ENCODE measurements at places on chromosomes 11 and 22.

DNA sequence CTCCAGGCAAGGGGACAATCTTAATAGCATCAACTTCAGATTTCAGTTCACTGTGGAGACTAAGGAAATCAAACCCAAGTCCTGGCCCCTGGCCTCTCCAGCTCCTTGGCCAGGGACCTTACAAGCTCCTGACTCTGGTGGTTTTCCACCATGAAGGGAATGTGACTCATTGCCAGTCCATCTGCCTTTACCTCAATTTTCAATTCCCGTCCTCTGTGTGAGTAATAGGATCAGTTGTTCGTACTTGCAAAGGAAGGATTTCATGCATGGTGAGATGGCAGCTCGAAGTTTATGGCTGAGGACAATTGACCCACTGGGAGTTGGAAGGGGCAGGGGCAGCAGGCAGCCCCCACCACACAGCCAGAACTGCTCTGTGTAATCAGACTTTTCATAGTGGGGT lies 42.5 kb downstream of the INSC start:
- no peak for DNase-seq

- peak; percentile 89 for DNase-seq
Observed at GRCh38 chr11:62786318-62787004, 741 bp upstream of the TMEM179B start.

- no peak for DNase-seq
Observed at GRCh38 chr11:128933481-128934178, 9.0 kb downstream of the TP53AIP1 start.

GRCh38 chr22:47270463-47271135 lies 508.1 kb downstream of the TBC1D22A start:
- DNase-seq = no peak

DNA sequence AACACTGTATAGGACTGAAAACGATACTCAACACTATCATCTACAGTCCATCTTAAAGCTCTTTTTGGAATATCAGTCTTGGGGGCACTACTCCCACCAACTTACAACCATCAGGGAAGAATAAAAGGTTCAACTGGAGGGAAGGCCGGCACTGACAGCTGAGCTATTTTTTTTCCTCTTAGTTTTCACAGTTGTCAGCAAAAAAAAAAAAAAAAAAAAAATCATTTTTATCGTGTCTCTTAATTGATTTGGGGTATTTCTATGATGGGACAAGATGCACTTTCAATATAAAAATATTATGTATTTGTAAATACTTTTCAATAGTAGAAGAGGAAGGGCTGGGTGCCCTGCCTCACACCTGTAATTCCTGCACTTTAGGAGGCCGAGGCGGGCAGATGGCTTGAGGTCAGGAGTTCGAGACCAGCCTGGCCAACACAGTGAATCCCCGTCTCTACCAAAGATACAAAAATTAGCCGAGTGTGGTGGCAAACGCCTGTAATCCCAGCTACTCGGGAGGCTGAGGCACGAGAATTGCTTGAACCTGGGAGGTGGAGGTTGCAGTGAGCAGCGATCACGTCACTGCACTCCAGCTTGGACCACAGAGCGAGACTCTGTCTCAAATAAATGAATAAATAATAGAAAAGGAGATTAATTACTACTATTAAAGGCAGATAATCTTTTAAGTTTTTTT lies 1.5 kb downstream of the KIF18A start:
- DNase-seq = no peak

DNA sequence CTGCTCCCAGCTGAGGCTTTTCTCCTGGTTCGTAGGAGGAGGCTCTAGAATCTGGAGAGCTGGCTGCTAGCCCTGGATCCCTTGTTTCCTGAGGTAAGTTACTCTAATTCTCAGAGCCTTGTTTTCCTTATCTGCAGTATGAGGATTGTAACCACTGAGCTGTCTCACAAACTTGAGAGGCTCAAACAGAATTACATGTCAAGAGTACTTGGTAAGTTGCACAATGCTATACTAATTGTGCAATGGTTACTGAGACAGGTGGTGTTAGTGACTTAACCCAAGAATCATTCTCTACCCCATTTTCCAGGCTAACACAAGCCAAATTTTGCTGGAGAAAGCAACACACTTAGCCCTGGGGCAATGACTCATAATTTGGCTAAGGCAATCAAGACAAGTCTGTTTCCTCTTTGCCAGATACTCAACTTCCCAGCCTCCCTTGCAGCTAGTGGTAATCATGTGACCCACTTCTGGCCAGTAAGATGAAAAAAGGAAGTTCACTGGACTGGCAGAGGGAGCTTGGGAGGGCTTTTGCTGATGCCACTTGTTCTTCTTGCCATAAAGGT lies 348.0 kb downstream of the TENM4 start:
- no peak for DNase-seq

- no peak for DNase-seq
Observed at GRCh38 chr11:3982431-3982830, 112.2 kb upstream of the RRM1 start.

DNA sequence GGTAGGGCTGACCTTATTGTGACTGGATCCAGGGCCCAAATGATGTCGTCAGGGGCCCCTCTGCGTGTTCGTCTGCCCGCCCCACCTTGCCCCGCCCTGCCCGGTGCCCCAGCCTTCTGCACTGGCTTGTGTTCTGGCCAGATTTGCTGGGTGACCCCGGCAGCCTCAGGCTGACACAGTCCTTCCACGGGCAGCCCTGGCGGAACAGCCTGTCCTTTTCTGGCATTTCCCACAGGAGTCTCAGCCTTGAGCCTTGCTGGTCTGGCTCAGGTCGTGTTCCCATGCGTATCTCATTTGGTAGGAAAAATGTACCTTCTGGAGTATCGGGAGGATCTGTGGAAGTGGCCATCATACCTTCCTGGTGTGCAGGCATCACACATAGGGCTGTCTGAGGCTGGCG lies 31.0 kb downstream of the IGHMBP2 start:
- no peak for DNase-seq

DNA sequence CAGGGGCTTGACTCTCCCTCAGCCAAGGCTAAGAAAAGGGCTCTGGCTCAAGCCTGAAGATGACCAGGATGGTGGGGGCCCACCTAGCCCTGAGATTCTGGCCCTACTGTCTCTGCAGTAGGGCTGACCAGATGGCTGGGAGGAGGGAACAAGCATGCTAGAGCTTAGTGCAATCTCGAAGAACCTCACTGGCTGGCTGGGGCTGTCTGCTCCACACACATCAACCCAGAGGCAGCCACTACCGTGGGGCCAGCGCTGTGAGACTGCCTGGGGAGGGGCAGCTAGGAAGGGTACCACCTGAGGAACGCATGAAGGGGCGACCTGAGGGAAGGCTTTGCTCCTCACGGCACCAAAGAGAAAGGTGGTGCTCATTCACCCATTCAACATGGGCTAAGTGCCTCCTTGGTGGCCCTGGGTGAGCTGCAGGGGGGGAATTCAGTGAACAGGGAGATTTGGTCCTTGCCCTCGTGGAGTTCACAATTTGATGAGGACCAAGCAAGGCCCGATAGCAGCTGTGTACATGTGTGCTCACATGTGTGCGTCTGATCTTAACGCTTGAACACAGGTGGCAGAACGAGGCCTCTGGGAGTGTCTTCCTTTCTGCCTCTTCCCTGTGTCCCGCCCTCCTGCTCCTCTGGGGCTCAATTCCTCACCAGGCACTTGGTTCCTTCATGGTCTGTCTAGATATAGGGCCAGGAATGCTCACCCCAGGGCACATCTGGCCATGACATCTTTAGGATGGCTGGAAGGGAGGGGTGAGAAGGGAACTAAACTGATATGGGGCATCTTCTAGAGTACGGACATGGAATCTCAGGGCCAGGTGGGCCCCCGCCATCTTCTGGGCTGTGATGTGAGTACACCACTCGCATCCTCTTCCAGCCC lies 102.3 kb upstream of the PITPNB start:
- DNase-seq = no peak

DNA sequence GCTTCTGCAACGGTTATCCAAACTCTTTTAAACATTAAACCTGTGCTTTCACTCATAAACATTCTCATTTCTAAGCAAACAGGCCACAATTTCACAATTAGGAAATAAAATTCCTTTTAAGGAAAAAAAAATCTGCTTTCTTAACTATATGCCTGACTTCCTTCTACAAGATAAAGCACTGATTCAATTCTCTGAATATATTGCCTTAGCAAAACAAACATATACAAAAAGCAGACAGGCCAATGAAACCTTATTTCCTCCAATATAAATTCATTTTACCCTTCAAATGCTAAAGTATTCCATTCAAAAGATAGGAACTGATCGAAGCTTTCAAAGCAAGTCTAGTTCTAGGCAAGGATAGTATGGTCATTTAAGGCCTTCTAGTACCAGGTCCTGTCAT lies 76.7 kb downstream of the PHF21A start:
- no peak for DNase-seq

GRCh38 chr11:47391077-47391583 lies 12.8 kb upstream of the SPI1 start:
- no peak for DNase-seq

- DNase-seq = no peak
Observed at GRCh38 chr11:34273099-34273498, 84.7 kb downstream of the ABTB2 start.

- DNase-seq = peak; percentile 79
Observed at GRCh38 chr11:65498042-65498726, 661 bp upstream of the MALAT1 start.

- no peak for DNase-seq
Observed at GRCh38 chr22:22944268-22944985, 56.8 kb downstream of the IGLL5 start.

GRCh38 chr11:82559609-82560008 lies 174.1 kb downstream of the FAM181B start:
- DNase-seq = no peak

GRCh38 chr11:125569915-125570621 lies 791 bp downstream of the EI24 start:
- no peak for DNase-seq

- DNase-seq = no peak
Observed at GRCh38 chr11:26793487-26793886, 71.6 kb upstream of the SLC5A12 start.

DNA sequence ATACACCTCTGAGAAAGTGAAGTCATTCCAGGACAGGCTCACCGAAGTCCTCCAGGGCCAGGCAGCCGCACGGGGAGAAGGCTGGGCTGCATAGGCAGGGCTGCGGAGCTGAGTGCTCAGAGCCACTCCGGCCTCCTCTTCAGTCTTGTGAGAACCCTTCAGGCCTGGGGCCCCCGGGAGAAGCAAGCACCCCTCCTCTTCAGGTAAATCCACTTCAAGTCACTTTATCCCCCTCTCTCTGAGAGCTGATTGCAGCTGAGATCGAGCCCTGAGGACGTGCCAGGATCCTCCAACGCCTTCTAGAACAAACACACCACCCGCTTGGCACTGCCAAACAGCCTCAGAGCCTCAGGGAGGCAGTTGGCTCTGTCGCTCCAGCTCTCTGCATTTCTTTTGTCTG lies 1526.3 kb downstream of the BRD1 start:
- no peak for DNase-seq

GRCh38 chr11:118820412-118821357 lies 29.7 kb upstream of the DDX6 start:
- peak; percentile 4 for DNase-seq

GRCh38 chr11:57015679-57016078 lies 27.0 kb downstream of the OR5AK2 start:
- no peak for DNase-seq

- DNase-seq = no peak
Observed at GRCh38 chr11:65803797-65804492, 17.1 kb downstream of the OVOL1 start.

DNA sequence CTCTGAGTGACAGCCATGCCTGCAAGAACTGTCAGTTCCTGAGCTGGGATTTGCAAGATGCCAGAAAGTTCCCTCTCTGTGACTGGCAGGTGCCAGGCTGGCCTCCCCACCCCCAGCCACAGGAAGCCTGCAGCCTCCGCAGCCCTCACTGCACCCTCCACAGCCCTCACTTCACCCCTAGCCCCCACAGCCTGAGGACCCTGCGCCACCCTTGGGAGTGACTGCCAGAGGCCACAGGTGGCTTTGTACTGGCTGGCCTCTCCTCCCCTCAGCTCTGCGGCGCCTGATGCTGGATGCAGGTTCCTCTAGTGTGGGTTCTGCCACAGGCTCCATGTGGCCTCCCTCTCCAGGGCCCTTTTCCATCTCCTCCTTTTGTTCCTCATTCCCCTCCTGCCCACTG lies 28.7 kb downstream of the MPPED1 start:
- no peak for DNase-seq

GRCh38 chr22:42906605-42907348 lies 49.7 kb upstream of the ARFGAP3 start:
- DNase-seq = no peak

DNA sequence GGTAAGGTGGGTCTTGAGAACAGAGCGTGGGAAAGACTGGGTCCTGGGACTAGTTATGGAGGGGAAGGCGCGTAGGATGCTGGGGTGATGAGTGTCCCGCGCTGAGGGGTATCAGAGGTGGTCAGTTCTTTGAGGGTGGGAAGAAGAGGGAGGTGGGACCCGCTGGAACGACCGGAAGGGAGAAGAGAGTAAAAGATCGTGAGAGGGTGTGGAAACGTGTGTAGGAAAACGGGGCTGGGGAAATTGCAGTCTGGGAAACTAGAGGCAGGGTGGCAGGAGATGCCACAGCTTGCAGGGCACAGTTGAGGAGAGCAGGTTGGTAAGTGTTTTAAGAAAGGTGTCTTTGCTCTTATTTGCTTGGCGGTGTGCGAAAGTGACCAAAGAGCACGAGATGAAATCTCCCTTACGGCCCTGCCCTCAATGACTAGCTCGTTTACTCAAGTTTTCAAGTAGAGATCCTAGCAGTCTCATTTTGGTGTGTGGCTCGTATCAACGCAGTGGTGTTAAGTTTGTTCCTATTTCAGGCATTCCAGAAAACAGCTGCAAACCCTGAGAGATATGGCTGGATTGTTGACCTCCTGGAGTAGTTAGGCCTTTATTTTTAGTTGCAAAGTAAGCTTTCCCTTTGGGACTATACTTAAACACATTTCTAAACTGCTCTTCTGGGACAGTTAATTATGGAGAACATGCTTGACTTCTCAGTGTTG lies 615 bp downstream of the STT3A start:
- DNase-seq = no peak

DNA sequence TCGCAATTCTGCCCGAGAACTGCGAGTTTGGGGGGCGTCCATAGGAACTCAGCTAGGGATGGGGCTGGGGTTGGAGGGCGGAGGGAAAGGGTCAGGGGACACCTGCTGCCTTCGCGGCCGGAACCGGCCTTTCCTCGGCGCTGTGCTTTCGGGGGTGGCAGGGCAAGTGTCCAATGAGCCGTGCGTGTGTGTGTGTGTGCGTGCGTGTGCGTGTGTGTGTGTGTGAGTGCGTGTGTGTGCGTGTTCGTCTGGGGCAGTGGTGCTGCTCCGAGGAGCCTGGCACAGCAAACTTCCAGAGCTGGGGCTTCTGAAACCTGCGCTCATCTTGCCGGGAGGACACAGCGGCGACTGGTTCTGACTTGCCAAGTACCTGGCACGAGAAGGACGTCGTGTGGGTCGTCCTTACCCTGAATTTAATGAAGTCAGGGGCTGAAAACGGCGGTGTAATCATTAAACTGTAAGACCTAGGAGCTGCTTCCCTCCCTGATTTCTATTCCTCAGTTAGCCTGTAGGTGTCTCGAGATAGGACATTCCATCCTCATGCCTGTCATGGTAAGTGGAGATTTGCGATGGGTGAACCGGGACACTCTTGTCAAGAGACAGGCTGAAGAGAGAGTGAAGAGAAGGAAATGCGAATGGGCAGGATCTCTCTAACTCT lies 27.0 kb upstream of the AMOTL1 start:
- peak; percentile 71 for DNase-seq
